ENCODE measurements at places on chromosomes 1 and 21.

GRCh38 chr1:6912518-6912917, 127.3 kb downstream of the CAMTA1 start:
- no peak for DNase-seq

- DNase-seq = no peak
Observed at GRCh38 chr1:9835404-9835757, 11.6 kb upstream of the CLSTN1 start.

DNA sequence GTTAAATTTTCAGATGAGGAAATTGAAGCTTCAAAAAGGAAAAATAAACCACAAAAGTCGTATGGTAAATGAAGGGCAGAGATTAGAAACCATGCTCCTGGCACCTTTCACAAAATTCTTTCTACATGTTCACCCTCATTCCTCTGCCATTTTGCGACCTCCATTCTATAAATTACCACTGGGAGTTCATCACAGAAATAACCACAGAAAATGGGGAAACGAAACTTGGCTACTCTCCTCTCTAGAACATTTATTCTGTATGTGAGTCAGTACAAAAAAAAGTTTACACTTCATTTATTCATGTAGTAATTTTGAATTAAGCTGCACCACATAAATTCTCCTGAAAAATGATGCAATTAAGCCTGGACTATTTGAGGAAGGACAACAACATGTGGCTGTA, 320.9 kb upstream of the C1orf87 start:
- no peak for DNase-seq

- no peak for DNase-seq
Observed at GRCh38 chr1:116951200-116951935, 41.7 kb downstream of the PTGFRN start.

- no peak for DNase-seq
Observed at GRCh38 chr21:34845521-34846451, 177.0 kb downstream of the CLIC6 start.

DNA sequence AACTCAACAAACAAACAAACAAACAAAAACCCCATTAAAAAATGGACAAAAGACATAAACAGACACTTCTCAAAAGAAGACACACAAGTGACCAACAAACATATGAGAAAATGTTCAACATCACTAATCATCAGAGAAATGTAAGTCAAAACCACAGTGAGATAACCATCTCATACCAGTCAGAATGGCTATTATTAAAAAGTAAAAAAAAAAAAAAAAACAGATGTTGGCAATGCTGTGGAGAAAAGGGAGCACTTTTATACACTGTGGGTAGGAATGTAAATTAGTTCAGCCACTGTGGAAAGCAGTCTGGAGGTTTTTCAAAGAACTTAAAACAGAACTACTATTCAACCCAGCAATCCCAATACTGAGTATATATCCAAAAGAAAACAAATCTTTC, 94.7 kb downstream of the PLPP3 start:
- DNase-seq = no peak

GRCh38 chr1:93692983-93693591, 11.4 kb upstream of the BCAR3 start:
- no peak for DNase-seq

- DNase-seq = no peak
Observed at GRCh38 chr21:32702702-32703101, 25.1 kb downstream of the SYNJ1 start.

- DNase-seq = no peak
Observed at GRCh38 chr1:63824451-63824850, 50.6 kb downstream of the ROR1 start.

DNA sequence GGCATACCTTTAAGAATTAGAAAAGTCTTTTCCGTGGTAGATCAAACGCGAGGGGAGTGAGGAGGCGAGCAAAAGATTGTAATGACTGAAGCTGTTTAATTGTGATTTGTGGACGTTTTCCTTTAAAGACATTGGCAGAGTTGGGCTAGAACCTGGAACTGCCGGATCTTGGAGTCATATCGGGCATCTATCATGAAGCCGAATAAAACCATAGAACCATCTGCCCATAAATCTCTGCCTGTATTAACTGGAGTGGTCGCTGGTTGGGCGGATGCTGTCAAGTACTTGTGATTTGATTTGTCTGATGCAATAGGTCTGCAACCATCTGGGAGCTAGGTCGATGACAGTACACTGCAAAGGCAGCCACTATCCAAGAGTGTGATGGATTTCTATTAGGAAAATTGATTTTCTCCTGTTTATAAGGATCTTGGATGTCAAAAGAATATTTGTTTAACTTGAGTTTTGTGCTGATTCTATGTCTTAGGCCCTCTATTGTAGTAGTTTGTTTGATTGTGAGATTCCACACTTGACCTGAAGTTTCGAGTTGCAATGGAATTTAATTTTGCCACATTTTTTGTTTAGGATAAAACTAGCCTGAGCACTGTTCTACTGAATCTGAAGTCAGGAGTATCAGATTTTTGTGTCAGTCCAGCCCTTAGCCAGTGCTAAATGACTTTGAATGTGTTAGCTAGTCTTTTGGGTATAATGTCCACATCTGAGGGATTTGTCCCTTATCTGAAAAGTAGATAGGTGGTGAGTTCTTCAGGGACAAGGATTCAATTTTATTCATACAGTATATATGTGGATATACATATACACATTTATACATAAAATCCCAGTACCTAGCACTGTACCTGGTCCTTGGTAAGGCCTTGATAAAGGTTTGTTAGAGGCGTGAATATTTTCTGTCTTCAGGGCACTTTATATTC, 1.2 kb downstream of the SARS1 start:
- no peak for DNase-seq

DNA sequence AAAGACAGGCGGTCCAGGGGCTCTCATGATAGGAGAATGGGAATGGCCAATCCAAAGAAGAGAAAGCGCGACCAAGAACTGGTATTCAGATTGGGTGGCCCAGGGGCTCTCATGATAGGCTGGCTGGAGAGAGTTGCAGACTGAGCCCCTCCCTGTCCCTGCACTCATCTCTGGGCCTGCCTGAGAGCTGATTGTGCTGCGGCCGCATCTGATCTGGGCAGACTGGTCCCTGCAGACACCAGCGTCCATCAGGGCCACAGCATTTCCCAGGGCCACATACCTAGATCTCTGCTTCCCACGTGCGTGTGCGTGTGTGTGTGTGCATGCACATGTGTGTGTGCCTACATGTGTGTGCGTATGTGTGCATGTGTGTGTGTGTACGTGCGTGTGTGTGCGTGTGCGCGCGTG, 30.4 kb upstream of the MAN1C1 start:
- no peak for DNase-seq

DNA sequence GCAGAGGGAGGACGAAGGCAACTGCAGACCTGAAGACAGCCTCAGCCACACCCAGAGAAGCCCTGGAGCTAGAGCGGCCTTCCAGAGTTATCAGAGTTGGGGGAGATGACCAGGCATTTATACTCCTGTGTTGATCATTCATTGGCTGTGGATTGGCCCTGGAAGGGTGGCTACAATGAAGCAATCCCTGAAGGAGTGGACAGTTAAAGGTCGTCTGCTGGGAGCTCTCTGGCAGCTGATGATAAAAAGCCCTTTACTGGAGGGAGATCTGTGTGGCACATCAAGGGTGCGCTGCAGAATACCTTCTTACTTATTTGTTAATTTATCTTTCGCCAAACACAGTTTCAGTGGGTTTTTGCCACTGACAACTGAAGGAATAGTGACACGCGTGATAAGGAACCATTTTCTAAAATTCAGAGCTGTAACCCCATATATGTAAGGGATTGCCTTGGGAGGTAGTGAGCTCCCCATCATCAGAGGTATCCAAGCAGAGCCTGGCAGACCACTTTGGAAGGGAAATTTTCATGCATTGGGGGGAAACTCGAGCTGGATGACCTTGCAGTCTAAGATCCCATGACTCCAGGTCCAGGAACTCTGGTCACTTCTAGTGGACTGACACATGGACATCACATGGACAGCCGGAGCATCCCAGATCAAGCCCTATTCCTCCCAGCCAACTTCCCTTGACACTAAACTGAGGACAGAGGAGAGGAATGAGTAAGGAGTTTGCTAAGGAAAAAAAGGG, 126.4 kb upstream of the GADD45A start:
- DNase-seq = no peak

GRCh38 chr1:147794570-147794969, 34.2 kb upstream of the GJA5 start:
- no peak for DNase-seq

DNA sequence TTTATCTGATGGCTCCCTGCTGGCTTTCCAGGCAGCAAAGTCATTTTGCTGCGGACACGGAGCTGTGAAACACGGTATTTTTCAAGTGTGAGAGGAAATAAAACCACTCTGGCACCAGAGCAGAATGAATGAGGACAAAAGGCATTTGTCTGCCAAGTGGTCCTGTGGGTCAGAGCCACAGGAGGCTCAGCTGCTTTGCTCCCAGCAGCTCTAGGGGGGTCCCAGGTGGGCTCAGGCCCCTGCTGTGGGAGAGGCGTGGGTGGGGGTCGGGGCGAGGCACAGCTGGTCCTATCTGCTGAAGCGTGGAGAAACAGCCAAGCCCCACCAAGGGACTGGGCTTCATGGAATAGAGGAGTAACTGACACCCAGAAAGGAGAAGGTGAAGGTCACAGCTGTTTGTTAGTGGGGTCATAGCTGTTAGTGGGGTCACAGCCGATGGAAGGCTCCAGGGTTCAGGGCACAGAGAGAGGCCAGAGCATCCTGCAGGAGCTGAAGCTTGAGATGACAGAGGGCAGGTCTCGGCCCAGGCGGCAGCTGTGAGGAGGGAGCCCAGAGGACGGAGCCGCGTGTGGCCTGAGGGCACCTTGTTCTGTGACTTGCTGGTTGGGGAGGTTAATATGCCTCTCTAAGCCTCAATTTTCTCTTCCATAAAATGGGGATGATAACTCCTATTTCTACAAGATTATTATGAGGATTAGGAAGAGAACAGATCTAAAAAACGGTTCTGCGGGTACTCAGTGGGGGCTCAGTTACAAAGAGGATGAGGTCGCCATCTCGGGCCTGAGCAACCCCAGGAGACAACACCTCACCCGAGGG, 7.1 kb downstream of the KIF17 start:
- no peak for DNase-seq

GRCh38 chr1:202081992-202082391, 40.7 kb upstream of the GPR37L1 start:
- no peak for DNase-seq

GRCh38 chr1:47839433-47839760, 157.8 kb downstream of the TRABD2B start:
- no peak for DNase-seq

DNA sequence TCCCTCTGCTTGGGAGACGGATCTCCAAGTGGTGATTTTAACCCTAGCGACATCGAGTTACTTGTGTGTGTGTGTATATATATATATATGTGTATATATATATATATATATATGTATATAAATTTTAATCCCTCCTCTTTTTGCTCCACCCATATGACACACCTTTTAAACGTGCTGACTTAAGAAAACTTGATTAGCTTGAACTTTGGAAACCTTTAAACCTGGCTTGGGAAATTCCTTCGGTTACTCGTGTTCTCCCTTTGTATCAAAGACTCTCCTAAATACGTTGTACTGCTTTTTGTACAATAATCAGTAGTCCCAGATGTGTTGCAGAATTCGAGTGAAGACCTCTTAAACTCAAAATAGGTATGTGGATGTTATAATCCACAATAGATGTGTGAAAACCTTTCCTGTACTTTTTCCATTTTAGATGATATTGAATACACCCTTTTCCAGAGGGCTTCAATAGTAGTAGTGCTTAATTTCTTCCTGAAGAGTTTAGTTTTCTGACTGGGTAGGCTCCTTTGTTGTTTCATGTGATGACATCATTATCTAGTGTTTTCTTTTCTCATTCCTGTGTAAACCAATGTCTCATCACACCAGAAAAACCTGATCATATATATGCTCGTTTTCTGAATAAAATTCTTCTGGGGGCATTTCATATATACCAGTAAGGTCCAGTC, 1.4 kb downstream of the RNF11 start:
- no peak for DNase-seq

- no peak for DNase-seq
Observed at GRCh38 chr1:221739018-221739676, 2.7 kb downstream of the DUSP10 start.

DNA sequence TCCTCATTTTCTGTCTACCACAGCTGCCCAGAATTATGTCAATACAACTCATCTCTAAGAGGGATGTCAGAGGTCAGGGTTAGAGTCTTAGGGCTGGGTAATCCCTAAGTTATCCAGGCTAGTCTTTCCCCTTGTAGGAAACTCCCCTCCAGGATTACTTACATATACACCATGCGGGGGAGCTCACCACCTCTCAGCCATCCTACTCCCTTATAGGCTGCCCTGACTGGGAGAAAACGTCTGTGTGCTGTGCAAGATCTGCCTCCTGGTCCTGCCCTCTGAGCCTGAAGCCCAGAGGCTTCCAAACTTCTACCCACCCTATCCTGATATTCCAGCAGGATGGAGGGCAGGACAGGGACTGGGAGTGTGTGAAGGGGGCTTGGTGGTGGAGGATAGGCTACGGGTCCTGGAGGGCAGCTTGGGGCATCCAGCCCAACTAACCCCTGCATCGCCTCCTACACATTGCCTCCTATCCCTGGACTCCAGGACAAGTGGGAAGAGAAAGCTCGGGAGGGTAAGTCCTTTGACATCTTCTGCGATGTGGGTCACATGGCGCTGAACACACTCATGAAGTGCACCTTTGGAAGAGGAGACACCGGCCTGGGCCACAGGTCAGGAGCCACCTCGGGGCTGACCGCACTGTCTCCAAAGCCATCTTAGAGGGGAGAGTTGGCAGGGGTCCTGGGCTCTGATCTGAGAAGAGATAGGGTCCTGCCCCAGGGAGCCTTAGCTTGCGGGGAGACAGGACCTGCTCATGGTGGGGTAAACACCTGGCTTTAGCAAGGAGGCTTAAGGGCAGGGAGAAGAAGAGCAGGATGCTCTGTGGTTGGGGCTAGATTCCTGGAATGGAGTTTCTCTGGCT, 14.4 kb downstream of the CYP4B1 start:
- no peak for DNase-seq

- no peak for DNase-seq
Observed at GRCh38 chr1:20601129-20601825, 12.4 kb downstream of the CDA start.

GRCh38 chr1:56453417-56454078, 125.8 kb downstream of the PLPP3 start:
- no peak for DNase-seq

DNA sequence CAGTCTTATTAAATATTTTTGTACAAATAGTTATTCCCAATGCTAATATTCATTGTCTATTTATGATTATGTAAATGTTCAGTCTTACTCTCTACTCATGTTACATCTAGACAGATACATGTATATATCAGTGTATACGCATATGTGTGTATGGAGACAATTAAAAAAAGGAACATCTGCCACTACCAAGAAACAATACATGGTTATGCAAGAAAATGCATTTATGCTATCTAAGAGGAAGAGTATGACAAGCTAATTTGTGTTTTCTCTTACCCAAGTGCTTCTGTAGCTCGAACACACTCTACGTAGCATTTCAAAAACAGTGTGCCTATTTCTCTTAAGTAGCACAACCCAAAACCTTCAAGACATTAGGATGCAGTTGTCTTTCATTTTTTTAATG, 6.1 kb upstream of the RLF start:
- DNase-seq = no peak

DNA sequence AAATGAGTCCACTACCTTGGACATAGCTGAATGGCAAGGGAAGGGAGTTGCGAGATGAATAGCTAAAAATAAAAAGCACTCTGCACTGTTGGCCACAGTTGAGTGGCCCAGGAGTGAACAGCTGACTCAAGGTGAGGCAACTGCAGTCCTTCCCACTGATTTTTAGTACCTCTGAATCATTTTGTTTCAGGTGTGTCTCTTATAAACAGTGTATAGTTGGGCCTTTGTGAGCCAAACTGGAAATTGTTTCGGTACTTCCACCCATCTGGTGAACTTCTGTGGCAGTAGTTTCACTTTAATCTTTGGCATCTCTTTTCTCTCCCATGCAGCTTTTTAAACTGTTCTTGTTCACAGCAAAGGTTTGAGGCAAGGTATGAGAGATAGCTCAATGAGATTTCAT, 122.7 kb downstream of the VAV3 start:
- no peak for DNase-seq
